ENCODE measurements at places on chromosomes 1 and 21. TPM values are rescaled to one million over a fixed set of nuclear protein-coding genes. Genes with fewer than 3 reads are reported as not detected.

The PTGS2 gene
- 7.3 TPM for total RNA-seq

The CACNA1S gene
- not detected for total RNA-seq

The CHI3L2 gene
- 0.79 TPM for total RNA-seq

The NCSTN gene
- 38.8 TPM for total RNA-seq

The SEMA4A gene
- 0.33 TPM for total RNA-seq

The PTCH2 gene
- total RNA-seq: 0.18 TPM
